ENCODE measurements at places on chromosomes 7 and 10.

DNA sequence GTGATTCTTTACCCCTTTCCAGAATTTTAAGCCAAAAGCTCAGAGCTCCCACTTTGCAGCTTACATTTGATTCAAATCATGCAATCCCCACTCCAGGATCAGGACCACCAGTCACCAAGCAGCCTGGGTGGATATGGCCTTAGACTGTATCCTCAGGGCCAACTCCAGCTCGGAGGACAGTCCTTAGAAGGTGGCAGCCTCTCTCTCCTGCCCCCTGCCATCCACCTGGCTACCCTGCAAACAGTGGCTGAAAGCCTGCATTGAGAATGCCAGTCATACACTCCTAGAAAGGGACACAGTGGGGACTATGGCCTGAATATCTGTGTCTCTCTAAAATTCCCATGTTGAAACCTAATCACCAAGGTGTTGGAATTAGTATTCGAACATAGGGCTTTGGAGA lies 50.0 kb upstream of the KCNMA1 start:
- no peak for DNase-seq

- DNase-seq, result no peak
Observed at GRCh38 chr10:113021268-113022040, 71.4 kb downstream of the TCF7L2 start.

GRCh38 chr7:16587790-16588189 lies 57.8 kb downstream of the ANKMY2 start:
- DNase-seq, result no peak

- DNase-seq, result no peak
Observed at GRCh38 chr10:18261768-18262231, 121.6 kb downstream of the CACNB2 start.

DNA sequence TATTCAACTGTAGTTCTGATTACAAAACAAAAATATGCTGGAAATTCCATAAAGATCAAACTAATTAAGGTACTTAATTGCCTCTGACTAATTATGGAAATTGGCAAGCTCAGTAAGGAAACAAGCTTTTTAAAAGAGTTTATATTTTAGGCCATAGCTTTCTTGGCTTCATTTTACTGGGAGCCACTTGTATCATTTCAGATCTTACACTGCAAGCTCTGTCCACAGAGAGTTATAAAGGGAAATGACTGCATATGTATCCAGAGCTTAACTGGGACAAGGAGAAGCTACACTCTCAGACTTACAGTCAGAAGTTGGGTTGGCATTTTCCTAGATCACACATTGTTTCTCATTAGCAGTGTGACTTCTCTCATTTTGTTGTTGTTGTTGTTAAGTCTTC lies 92.4 kb downstream of the LRRN3 start:
- DNase-seq, result no peak

DNA sequence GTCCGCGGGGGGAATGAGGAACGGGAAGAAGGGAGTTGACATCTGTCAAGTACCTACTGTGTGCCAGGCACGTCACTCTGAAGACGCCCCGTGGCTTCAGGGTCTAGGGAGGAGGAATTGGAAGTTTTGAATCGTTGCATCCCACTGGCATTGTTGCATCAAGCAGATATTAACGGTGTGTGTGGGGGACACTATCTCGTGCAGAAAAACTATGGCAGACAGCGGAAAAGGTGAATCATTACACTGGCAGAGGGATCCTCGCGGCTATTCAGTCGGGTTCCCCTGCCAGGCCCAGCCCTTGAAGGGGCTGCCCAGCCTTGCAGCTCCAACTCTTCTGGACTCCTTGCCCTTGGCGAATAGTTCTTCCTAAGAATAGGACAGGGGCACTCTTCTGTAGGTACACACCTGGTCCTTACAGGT lies 1.0 kb upstream of the KIAA1549 start:
- no peak for DNase-seq

DNA sequence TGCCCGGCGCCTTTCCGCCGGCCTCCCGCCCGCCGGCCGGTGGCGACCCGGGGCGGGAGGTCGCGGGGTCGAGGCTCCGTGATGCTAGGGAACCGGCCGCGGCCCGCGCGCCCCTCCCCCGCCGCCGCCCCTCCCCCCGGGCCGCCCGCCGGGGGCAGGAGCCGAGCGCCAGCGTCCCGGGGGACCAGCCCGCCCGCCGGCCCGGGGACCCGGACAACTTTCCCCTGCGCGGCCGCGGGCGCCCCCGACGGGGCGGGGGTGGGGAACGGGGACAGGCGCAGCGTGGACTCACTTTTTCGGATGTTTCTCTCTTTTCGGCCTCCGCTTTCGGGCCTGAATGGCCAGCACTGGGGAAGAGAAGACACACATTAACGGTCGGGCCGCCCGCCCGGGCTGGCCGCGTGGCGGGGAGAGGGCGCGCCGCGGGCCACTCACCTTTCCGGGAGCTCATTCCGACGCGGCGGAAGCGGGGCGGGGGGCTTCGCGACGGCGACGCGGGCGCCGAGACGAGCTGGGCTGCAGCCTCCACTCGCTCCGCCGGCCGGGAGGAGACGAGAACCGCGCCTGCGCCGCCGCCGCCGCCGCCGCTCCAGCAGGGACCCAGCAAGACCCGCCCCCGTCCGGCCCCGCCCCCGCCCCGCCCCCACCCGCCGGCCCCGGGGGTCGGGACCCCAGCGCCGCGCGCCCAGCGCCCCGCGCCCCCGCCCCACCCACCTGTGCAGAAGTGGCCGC lies at the start of gene SRPK2:
Gene SRPK2, minus strand, starts transcription at position 566 of the 732 bp plus-strand sequence.
- peak; percentile 84 for DNase-seq

GRCh38 chr7:140033036-140033435 lies 29.7 kb downstream of the PARP12 start:
- no peak for DNase-seq

DNA sequence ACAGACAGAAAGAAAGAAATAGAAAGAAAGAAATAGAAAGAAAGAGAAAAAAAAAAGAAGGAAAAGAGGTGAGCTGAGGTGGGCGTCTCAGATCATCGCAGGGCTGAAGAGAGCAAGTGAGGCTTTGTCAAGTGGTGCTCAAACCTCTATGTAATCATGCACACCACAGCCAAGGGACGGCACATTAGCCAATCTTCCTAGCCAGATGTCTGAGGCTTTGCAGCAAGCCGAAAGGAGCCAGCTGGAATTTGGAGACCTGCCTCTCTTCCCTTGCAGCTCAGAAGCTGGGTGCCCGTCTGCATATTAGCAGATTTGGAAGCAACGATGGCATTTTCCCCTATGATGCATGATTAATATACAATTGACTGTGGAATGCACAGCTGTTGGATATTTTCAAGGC lies 52.5 kb downstream of the ADRA2A start:
- DNase-seq, result no peak

GRCh38 chr7:158945519-158945918 lies 89.2 kb downstream of the DYNC2I1 start:
- no peak for DNase-seq

DNA sequence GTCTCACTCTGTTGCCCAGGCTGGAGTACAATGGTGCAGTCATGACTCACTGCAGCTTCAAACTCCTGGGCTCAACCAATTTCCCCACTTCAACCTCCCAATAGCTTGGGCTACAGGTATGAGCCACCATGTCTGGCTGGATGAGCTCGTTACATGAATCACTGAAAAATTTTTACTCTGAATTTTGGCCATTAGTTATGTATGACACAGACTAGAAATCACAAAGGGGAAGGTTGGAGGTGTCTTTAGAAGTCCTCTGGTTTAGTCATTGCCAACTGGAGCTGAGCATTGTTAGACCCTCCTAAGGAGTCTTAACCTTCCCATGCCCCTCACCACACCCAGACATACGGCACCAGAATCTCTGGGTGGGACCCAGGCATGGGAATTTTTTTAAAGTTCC lies 34.7 kb downstream of the SVIL start:
- DNase-seq, result no peak

- no peak for DNase-seq
Observed at GRCh38 chr10:71685554-71686232, 33.9 kb downstream of the C10orf105 start.

DNA sequence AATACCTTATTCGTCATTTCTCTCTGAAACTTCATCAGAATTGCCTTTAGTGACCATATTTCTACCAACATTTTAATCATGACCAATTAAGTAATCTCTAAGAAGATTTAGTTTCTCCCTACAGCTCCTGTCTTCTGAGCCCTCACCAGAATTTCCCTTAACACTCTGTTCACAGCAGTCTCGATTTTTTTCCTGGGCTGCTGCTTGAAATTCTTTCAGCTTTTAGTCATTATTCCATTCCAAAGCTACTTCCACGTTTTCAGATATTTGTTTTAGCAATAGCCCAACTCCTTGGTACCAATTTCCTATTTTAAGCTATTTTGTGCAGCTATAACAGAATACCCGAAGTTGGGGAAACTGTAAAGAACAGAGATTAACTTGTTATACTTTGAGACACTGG lies 192.4 kb upstream of the DKK1 start:
- no peak for DNase-seq

GRCh38 chr7:27739301-27739908 lies 557 bp upstream of the TAX1BP1 start:
- peak; percentile 18 for DNase-seq

GRCh38 chr7:129778770-129779601 lies 167.5 kb downstream of the NRF1 start:
- no peak for DNase-seq

DNA sequence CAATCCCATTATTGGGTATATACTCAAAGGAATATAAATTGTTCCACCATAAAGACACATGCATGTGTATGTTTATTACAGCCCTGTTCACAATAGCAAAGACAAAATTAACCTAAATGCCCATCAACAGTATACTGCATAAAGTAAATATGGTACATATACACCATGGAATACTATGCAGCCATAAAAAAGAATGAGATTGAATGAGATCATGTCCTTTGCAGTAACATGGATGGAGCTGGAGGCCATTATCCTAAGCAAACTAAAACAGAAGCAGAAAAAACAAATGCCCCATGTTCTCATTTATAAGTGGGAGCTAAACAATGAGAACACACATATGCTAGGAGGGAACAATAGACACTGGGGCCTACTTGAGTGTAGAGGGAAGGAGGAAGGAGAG lies 44.7 kb upstream of the CROT start:
- DNase-seq, result no peak

GRCh38 chr10:111080224-111080623 lies 3.4 kb downstream of the ADRA2A start:
- no peak for DNase-seq

DNA sequence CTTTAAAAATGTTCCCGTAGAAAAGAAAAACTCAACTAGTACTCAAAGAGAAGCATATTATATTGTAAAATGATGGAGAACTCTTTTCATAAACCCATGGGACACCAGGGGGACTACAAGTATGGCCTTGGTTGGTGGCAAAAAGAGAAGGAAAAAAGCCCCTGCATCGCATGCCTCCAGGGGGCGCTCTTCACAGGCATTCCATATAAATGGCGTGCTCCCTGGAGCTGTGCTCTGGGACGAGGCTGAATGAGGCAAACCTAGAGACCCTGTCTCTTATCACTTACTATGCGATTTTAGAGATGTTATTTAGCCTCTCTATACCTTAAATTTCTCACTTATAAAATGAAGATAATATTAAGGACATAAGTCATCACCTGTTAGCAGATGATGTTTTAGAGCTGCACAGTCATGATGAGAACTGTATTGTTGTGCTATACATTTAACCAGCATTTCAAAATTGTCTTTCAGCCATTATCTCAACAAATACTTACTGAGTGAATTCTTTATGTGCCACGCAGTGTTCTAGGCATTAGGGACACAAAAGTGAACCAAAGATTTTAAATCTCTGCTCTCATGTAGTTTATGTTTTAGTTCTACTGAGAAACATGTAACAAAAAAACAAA lies 105.8 kb downstream of the ARHGAP21 start:
- DNase-seq, result peak; percentile 52

DNA sequence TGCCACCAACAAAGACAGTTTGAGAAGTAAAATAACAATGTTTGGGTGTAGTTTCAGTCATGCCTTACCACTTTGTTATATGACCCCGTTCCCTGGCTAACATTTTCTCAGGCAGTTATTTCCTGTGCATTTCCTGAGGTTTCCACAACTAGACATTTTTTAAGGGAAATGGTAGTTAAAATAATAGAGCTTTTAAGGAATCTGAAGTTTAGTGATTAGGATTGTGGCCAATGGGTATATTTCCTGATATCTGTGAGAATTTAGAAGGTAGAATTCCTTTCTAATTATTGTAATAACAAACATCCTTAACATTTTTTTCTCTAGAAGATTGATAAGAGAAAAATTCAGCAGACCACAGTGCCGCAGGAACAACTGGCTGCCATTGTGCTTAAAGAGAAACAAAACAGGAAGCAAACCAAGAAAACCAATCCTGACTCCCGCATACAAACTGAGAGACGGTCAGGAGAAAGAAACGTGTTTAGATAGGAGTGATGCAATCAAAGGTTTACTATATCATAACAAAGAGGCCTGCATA lies 193.6 kb downstream of the MBL2 start:
- no peak for DNase-seq

GRCh38 chr10:5589661-5590511 lies 65.1 kb downstream of the CALML3 start:
- DNase-seq, result no peak

DNA sequence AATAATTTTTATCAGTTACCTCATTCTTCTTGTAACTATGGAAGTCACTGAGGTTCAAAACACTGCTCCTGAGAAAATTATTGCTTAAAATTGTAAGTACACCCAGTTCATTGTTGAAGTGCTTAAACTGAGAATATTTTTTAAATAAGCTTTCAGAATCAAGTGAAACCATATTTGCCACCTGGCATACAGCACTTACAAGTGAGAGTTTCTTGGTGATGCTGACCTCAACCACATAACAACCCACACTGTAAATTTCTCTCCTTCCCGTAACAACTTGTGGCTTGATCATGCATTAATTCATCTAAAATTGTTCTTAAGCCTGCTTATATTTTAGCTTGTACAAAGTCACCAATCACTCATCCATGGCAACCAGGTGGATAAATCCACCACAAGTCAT lies 34.0 kb downstream of the IMMP2L start:
- DNase-seq, result no peak

DNA sequence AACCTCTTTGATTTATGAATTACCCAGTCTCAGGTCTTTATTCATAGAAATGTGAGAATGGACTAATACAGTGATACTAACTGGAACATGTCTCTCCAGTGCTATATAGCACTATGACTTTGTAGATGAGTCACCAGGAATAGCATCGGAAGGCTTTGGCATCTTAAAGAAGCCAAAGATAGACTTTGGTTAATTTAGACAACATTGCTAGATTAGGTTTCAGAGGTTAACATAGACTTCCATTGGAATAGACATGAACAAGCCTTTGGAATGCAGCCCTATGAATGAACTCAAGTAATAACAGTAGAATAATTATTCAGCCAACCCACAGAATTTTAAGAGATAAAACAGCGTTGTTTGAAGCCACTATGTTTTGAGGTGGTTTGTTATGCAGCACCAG lies 169.2 kb downstream of the HGF start:
- DNase-seq, result no peak

DNA sequence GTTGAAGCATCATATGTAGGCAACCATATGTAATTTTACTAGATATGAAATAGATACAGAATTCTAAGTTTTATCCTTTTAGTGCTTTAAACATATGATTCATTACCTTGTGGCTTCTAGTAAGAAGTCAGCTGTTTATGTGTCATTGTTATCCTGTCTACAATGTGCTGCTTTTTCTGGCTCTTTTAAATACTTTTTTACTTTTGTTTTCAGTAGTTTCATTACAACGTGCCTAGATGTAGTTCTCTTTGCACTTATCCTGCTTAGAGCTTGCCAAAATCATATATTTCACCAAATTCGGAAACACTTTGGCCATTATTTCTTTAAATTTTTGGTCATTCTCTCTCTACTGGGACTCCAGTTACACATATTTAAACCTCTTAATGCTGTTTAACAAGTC lies 26.4 kb downstream of the YAE1 start:
- DNase-seq, result no peak
